Activated naive CD4-positive, alpha-beta T cell treated with anti-CD3 and anti-CD28 coated beads, Interleukin-2, amount 10 ng/mL, durations not matched to agents 7 days and 5 days (primary cell): ENCODE measurements at places on chromosomes 12 and 14.

- DNase-seq: no peak
Observed at GRCh38 chr12:67751381-67751928, 102.9 kb downstream of the DYRK2 start.

- no peak for DNase-seq
Observed at GRCh38 chr14:63910583-63911363, 58.0 kb downstream of the SYNE2 start.

- DNase-seq: no peak
Observed at GRCh38 chr14:58822856-58823255, 185.1 kb downstream of the DACT1 start.

DNA sequence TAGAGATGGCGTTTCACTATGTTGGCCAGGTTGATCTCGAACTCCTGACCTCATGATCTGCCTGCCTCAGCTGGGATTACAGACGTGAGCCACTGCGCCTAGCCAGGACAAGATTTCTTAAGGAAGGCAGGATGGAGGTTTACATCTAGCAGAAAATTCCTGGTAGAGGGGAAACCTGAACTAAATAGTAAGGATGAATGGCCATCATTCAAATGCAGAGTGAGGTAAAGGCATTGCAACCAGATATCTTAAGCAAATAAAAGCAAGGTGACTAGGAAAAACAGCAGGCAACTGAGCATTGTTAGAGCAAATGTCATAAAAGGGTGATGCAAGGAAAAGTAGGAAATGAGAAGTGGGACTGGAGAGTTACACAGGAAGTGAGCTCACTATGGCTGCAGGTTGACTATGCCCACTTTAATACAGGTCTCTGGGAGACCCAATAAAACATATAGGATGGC lies 133.0 kb downstream of the SOX5 start:
- DNase-seq: no peak

DNA sequence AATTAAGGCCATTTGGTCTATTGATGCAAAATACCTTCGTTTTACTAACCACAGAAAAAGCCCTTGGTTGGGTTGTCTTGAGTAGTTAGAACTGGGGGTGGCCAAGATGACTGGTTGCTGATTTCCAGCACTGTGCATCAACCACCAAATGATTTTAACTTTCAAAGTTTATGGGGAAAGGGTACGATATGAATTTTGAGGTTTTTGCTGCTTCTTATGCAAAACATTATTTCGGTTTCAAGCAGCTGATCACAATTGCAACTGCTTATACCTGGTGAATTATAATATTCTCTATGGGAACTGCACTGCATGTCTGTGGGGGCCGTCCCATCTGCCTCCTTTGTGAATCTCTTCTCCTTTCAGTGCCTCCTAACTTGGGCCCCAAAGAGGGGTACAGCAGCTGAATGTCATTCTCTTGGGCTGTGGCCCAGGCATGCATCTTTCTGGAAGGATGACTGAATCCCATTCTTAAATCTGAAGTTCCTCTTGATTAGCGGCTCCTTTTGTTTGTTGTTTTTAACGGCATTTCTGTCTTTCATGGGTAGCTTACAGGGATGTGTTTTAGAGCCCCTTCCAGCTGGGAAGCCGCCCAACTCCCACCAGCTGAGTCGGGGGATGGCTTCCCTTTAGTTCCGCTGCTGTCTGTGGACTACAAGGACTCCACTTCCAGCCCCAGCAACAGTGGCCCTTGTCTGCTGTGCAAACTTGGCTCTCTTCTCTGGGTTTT lies 479.8 kb downstream of the ZFP36L1 start:
- no peak for DNase-seq

DNA sequence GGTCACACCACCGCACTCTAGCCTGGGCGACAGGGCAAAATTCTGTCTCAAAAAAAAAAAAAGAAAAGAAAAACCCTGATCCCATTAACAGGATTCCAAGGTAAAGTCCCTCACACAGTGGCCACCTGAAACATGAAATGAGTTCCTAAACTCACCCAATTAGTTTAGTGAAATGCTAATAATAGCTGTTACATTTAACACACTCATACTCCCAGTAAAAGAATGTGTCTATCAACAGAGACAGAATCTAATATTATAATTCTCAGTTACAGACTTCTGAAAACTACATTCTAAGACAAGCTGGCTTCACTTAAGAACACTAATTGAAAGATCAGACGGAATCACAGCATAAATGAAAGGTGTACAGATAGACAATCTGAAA lies 44.2 kb downstream of the DUSP16 start:
- DNase-seq: no peak

DNA sequence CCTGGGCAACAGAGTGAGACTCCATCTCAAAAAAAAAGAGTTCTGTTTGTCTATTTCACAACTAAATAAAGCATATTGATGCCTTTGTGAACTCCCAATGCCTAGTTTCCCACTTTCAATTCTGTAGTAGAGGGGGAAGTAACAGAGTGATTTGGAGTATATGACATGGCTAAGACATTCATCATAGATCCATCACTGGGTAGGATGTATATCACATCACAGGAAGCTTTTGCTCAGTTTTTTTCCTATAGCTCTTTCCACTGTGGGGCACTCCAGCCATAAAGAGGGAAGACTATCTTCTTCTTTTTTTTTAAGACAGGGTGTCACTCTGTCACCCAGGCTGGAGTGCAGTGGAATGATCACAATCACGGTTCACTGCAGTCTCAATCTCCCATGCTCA lies 154.0 kb upstream of the BCL2L14 start:
- DNase-seq: no peak

- no peak for DNase-seq
Observed at GRCh38 chr14:82447586-82447985, 913.9 kb upstream of the SEL1L start.

- DNase-seq: no peak
Observed at GRCh38 chr12:123057513-123058265, 77.2 kb downstream of the ARL6IP4 start.

GRCh38 chr14:25118671-25119070 lies 68.7 kb upstream of the STXBP6 start:
- no peak for DNase-seq

GRCh38 chr14:96711559-96712267 lies 85.5 kb upstream of the VRK1 start:
- DNase-seq: no peak

- DNase-seq: no peak
Observed at GRCh38 chr12:76757694-76758093, 6.2 kb upstream of the ZDHHC17 start.

DNA sequence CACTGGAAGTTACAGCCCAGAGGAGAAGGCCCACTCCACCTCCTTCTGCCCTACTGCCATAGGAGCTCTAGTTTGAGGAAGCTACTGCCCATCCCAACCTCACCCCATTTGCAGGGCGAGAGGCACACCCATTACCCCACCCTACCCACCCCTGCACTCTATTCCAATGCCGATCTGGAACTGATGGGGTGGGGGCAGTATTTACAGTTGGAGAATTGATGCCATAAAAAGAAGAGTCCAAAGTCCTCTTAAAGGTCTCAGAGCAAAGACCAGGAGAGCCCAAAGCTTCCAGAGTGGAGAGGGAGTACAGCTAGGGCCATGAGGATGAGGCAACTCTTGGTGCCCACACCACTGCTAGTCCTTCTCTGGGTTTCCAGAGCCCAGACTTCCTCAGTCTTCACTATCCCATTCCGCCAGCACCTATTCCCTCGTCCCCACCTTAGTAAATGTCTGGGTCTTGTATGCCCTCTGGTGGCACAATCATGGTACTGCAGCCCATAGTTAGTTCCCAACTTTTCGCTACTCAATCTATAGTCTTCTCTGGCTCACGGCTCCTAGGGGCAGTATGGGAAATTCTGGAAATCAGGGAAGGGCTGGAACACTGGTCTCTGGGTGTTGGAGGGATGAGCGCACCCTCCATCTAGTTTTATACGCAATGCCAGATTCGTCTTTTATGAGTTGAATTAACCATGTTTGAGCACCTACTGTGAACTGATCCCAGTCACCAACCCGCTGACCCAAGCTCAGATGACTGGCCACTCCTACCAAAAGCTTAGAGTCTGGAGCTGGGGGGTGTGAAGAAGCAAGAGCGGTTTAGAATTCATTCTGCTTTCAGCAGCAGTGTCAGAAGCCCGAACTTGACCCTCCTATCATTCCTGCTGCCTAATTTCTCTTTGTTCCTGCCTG lies 6.9 kb upstream of the ADCY6 start:
- peak; percentile 72 for DNase-seq

GRCh38 chr14:54785136-54785777 lies 117.4 kb downstream of the GCH1 start:
- DNase-seq: no peak

DNA sequence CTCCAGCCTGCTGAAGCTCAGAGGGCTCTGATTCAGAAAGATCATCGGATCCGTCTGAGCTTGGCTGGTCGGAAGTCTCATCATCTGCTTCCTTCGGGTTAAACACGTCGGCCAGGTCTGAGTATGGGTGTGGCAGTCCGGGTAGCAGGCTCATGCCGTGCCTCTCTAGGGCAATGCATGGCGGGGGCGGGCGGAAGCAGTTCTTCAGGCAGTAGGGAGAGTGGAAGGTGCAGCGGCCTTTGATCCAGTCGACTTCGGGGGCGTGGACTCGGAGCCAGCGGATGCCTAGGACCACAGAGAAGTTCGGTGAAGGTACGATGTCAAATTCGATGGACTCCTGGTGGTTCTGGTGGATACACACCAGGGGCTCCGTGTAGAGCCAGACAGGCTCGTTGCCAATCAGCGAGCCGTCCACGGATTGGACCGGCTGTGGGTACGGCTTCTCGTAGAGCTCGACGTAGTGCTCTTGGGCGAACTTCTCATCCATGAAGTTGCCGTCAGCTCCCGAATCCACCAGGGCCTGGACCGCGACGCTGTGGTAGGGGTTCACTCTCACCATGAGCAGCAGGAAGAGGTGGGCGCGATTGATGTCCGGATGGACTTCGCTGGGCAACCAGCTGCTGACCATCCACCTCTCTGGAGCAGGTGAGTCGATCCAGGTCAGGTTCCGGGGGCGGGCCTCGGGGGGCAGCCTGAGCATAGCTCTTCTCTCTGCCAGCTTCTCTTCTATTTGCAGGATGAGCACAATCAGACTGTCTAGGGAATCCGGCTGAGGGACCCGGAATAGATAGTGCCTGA lies 20.3 kb downstream of the RTL1 start:
- DNase-seq: no peak

DNA sequence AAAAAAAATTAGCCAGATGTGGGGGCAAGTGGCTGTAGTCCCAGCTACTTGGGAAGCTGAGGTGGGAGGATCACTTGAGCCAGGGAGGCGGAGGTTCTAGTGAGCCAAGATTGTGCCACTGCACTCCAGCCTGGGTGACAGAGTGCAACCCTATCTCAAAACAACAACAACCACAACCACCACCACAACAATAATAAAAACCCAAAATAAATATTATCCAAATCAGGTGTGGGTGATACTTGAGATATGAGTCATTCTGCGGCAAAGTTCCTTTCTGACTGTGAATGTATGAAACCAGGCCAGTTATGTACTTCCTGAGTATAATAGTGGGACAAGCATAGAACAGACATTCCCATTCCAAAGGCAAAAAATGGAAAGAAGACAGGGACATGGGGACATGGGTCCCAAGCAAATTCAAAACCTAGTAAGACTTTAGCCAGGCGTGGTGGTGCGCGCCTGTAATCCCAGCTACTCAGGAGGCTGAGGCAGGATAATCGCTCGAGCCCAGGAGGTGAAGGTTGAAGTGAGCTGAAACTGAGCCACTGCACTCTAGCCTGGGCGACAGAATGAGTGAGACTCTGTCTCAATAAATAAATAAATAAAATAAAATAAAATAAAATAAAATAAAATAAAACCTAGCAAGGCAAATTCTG lies 9.7 kb upstream of the ERC1 start:
- no peak for DNase-seq

DNA sequence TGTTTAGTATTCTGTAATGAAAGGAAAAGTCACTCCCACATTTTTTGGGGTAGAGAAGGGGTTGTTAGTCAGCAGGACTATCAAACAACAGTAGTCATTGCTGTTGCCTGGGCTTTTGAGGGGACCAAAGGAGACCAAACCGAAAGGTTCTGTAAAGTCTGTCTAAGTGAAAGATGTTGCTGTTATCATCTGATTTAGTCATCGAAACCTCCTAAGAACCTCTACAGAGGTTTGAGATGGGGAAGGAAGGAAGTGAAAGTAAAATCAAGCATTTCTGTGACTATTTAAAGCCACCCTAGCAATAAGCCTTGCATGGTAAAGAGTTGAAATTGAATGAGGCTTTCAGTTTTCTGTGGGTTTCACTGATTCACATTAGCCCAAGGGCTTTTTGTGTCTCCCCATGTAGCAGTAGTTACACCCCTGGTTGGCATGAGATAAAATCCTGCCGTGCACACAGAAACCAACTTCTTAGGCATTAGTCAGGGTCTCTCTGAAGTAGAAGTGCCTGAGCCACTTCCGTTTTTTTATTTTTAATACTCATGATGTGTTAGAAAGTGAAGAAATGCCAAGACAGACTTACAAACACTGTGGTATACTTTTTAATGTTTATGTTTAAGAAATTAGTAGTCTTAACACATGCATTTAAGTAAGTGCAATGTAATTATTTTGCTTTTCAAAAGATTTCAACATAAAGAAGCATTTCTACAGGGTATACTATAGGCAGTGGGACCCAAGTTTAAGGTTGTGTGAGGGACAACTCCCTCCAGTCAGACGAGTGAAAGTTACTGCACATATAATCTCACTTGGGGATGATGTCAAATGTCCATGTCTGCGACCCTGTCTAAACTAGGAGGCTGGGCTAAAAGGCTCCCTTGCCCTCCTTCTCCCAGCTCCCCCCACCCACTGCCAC lies 50.4 kb downstream of the DYRK2 start:
- DNase-seq: peak; percentile 66

- no peak for DNase-seq
Observed at GRCh38 chr14:52906141-52906601, 44.7 kb downstream of the FERMT2 start.

GRCh38 chr14:64841772-64842750 lies 37.6 kb downstream of the SPTB start:
- no peak for DNase-seq

DNA sequence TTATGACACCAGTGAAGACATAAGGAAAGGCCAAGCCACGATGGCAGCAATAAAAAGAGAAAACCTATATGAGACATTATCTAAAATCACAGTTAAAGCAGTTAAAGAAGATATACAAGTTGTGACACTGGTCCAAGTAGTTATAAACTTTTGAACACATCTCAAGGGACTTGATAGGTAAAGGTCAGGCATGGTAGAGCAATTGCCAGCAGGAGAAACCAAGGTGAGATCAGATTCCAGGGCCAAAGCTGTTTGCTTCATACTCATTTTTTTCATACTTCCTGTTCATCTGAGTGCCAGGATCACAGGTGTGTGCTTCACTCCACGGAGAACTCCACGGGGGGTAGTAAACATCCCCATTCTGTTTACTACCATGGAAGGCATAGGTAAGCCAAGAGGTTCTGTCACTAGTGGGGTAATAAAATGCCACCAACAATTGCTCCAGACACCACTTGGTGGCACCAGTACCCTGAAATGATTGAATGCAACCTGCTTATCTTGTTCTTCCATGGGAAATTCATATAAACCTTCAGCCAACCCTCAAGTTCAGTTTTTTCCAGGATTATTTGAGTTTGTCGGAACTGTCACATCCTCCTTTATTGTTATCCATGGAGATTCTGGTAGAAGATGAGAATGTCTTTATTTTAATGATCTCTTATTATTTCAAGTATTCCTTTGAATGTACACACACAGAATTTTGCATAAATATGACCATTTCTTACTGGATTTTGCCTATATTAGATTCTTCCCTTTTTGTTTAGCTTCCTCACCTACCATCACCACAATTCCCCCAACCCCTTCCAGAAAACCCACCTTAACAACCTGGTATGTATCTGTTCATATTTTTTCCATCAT lies 59.2 kb upstream of the TSPAN8 start:
- DNase-seq: no peak
